ENCODE measurements at places on chromosomes 7 and 10.

DNA sequence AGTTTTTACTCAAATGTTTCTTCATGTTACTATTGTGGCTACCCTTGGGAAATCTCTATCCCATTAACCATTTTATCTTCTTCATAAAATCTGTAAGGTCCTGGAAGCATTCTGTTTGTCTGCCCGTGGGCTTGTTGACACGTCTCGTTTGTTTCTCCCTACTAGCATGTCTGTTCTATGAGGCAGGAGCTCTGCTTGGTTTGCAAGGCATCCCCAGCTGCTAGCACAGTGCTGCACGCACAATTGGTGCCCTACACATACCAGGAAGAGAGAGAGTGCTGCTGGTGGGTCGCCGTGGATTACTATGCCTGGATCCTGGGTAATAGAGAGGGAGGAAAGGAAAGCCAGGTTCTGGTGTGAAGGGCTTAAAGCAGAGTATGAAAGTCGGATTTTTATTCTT is 166.1 kb upstream of the TNS3 start:
- DNase-seq = no peak

DNA sequence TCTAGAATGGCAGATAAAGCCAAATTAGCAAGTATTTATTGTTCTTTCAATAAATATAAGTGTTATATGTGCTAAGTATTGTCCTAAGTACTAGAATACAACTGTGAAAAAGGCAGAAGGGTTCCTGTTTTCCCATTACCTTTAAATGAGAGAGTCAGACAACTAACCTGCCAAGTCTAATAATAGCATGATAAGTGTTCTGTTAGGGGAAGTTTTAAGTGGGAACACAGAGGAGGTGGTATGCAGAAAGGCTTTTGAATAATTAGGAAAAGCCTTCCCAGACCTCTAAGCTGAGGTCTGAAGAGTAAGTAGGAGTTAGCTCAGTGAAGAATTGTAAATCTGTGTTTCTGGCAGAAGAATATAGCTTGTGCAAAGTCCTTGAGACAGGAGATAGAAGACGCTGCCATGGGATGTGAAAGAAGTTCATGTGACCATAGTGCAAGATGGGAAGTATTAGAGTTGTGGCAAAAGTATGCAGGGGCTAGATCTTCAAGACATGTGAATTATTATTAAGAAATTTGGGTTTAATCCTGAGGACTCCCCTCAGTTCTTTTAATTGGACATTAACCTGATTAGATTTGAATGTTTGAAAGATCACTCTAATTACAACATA is 12.5 kb downstream of the SHOC2 start:
- no peak for DNase-seq

- DNase-seq = no peak
Observed at GRCh38 chr10:116737627-116738327, 4.6 kb downstream of the HSPA12A start.

GRCh38 chr10:124200011-124200410 is 106.6 kb upstream of the CHST15 start:
- DNase-seq = no peak

- DNase-seq = no peak
Observed at GRCh38 chr10:72170263-72170662, 45.5 kb upstream of the ANAPC16 start.

- no peak for DNase-seq
Observed at GRCh38 chr10:112898540-112899390, 51.3 kb upstream of the TCF7L2 start.

DNA sequence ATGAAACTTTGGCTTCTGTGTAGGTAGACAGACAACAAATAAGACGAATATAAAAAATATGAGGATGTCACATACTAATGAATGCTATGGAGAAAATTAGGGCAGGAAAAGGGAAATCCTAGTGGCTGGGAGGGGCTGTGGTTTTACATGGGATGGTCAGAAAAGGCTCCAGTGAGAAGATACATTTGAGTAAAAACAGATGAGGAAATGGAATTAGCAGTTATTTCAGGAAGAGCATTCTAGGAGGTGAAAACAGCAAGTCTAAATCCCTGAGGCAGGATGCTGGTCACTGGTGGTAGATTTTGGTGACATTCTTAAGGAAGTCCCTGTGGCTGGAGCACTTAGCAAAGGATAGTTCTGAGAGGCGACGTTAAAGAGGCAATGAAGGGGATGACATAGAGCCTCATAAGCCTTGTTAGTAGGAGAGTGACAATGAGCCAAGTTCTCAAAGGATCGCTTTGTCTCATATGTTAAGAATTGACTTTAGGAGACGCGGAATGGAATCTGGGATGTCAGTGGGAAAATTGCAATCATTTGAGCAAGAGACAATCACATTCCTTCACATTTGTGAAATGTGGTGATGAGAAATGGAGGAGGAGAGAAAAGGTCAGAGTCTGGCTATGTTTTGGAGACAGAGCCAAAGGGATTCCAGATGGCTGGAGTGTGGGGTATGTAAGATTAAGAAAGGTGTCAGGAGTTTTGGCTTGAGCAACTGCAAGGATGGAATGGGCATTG is 384.7 kb upstream of the FZD8 start:
- DNase-seq = no peak

- no peak for DNase-seq
Observed at GRCh38 chr10:6061056-6061455, 1.1 kb downstream of the IL2RA start.

DNA sequence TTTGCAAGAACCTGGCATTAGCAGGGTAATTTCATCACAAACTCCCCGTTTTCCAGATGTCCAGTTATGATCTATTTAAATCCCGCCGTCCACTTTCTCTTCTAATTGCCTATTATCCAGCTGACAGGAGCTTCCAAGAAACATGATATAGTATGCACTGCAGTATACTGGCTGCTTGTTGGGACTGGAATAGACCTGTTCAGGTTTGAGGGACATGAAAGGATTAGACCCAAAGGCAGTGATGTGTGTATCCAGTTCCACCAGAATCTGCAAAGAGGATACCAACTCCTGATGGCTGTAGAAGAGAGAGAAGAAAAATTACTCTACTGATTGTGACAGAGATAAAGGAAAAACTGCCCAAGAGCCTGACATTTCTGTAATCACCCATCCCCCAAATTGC is 8.9 kb downstream of the MSS51 start:
- DNase-seq = no peak

DNA sequence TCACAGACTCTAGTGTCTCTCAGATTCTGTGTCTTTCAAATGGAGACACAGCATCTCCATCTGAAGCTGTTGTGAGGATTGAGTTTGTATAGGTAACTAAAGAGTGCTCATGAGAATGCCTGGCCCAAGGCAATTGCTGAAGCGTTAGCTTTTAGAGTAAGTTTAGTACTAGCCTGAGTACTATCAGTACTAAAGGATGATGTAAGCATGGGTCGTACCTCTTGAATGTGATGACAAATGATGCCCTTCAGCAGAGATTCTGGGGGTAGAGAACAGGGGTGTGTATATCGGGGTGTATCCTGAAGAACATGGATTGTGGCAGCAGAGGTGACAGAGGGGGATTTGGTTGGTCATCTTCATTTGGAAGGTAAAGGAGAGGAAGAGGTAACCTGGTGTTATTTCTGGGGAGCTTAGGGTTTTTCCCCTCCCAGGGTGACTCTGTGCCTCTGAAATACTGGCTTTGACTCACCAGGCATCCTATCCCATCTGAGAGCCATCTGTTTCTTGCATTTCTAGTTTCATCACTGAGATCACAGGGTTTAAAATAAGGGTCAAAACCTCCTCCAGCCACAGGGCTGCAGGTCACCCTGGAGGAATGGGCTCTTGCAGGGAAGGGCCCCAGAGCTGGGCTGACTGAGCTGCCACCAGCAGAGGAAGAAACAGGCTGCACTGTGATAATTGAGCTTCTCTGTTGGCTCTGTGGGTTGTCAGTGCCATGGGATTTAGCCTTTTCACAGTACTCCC is 756.0 kb downstream of the KCNMA1 start:
- no peak for DNase-seq

DNA sequence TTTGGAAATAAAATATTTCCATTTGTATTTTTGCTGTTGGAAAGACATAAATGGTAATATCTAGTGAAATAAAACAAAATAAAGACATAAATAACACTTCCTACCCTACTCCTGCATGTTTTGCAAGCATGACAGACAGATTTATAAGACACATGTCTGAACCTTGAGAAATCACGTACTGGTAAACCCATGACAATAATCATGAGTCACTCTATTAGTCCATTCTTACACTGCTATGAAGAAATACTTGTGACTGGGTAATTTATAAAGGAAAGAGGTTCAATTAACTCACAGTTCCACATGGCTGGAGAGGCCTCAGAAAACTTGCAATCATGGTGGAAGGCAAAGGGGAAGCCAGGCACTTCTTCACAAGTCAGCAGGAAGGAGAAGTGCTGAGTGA is 942.2 kb downstream of the REEP3 start:
- DNase-seq = no peak

DNA sequence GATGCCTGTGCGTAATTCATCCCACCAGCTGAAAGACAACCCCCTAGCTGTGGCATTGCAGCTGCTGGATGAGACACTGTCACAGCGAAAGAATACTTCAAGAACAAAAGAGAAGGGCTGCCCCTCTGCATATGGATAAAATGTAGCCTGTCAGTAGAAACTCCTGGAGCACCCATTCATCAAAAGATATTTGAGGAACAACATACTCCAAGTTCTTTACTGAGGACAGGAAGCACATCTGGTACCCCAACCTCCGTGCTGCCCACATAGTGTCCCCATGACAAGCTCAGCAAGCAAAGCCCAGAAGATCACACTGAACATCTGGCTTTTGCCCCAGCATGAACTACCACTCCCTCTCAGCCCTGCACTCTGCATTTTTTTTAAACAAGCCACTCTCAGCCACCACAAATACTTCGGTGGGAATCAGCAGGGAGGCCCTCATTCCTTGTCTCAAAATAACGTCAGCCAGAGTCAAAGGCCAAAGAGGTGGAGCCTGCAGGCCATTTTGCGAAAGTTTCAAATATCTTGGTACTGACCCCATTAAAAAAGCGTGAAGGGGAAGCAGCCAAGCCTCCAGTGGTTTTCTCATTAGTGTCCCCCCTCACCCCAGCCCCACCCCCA is 1.7 kb downstream of the CREB3L2 start:
- DNase-seq = peak; percentile 9

GRCh38 chr7:107742678-107743566 is 1.0 kb upstream of the CBLL1 start:
- DNase-seq = no peak

DNA sequence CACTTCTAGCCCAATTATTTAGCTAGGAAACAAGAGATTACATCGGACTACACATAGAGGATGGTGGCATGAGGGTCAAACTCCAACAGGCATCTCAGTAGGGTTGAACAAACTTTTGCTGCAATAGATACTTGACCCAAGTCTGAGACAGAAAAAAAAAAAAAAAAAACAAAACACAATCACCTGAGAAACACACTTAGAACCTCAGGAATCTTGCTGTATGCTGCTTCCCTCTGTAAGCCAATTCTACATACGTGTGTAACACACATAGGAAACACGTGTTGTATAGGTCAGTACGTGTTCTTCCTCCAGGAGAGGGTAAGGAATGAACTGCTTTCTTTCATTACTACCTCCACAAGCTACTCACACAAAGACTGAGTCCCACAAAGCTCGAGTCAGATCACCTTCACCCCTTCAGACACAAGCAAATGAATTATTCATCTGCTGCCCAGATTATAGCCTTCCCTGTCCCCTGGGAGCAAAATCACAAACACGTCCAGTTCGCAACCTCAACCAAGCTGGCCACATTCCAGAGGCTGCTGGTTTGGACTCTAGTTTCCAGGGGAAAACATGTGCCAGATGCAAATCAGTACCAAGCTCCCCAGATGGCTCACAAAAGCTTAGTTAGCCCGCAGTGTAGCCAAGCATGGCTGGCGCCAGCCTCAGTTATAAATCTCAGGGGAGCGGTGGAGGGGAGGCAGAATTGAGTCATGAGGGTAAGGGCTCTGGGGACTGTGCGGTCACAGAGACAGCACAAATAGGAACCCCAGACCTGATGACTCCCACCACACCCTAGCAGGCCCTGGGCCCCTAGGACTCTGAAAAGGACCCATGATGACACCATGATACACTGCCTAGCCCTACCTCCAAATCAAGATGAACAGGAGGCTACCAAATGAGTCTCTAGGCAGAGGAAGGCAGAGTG is 15.1 kb downstream of the PSAP start:
- DNase-seq = peak; percentile 91

GRCh38 chr10:1499359-1499957 is 237.9 kb downstream of the ADARB2 start:
- no peak for DNase-seq

- DNase-seq = no peak
Observed at GRCh38 chr7:21938463-21938862, 7.2 kb downstream of the CDCA7L start.

DNA sequence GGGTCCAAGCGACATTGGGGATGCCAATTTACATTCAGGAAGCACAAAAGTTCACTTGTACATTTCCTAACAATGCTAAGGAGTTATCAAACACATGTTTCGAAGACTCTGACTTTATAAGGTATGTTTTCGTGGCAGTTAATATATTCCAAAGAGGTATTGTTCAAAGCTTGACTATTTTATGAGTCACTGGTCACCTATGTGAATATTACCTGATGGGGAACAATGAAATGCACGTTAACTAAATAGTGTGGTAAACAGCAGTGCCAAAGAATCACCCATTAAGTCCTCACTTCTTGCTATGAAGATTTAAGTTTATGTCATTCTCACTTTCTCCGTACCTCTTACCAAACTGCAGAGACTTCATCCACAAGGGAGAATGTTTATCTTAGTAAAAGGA is 550.2 kb downstream of the SORCS1 start:
- DNase-seq = no peak

- no peak for DNase-seq
Observed at GRCh38 chr10:67224553-67224952, 298.7 kb downstream of the LRRTM3 start.

GRCh38 chr10:109343293-109343692 is 580.0 kb downstream of the XPNPEP1 start:
- no peak for DNase-seq

DNA sequence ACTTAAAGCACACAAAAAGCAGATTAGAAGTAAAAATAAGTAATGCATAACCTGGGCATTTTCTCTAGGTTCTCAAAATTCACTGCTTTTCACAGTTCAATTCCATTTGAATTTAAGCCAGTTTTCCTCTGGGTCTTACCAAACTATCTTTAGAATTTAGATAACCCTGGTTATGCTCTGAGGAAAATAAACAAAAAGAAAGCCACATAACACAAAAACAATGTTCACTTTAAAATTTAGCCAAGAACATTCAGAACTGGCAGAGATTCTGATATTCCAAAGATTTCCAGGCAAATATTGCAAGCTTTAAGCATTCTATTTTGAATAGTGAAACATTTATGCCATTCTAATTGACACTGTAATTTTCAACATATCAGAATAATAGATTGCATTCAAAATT is 50.7 kb upstream of the PRKG1 start:
- no peak for DNase-seq
